Activated CD8-positive, alpha-beta memory T cell treated with anti-CD3 and anti-CD28 coated beads for 1 hour (primary cell): ENCODE measurements at places on chromosomes 4 and X.

DNA sequence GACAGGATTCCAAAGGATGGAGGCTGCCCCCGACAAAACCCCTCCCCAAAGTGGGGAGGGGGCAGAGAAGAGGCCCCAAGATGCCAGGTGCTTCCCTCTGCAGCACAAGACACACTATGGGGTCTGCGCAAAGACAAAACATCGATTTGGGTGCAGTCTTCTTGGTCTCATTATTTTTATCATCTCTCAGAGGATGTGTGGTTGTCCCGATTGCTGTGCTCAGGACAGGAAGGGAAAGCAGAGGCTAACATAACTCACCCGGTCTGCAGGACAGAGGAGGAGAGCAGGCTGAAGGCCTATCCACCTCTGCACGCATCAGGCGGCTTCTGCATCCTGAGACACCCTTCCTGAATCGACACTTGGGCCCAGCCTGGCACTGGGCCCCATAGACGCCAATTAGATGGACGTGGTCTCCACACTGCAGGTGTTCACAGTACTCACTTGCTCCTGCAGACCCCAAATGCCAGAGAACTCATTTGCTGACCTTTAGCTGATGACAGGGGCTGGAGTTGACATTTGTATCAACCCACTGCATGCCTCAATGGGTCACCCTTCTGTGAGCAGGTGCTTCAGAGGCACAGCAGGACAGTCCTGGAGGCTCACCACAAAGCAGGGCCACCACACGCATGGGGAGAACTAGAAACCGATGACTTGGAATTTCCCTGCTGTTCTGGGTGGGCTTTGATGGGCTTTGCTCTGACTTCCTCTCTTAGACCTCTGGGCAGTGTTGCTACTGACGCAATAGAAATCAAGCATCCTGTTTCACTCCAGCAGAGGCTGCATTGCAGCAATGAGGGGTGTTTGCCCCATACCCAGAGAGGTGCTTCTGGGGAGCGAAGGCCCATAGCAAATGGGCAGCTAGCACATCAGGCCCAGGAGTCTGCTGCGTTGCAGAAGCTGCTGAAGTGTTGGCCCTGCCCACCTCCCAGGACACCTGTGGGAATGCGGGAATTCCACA is 96.3 kb upstream of the ENPP6 start:
- no peak for DNase-seq

GRCh38 chrX:76184276-76184675 is 11.4 kb downstream of the PBDC1 start:
- no peak for DNase-seq

DNA sequence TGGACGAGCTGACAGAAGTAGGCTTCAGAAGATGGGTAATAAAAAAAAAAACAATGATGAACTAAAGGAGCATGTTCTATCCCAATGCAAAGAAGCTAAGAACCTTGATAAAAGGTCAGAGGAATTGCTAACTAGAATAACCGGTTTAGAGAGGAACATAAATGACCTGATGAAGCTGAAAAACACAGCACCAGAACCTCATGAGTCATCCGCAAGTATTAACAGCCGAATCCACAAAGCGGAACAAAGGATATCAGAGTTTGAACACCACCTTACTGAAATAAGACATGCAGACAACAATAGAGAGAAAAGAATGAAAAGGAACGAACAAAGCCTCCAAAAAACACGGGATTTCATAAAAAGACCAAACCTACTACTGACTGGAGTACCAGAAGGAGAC is 10.5 kb downstream of the NELFA start:
- no peak for DNase-seq

- no peak for DNase-seq
Observed at GRCh38 chrX:2513121-2513664, 12.4 kb upstream of the DHRSX start.

DNA sequence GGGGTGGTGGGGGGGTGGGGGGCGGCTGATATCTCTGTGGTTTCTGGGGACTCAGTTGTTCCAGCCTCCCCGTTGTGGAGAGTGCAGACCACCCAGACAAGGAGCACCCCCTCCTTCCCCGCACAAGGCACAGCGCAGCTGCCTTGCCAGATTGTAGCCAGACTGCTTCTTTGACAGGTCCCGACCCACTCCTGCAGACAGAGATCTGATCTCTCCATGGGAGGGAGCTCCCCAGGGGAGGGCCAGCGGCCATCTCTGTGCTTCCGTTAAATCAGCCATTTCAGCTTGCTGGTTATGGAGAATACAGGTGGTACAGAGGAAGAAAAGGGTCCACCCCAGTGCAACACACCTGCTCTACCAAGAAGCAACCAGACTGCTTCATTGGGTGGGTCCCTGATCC is 80.8 kb downstream of the FGF16 start:
- no peak for DNase-seq

DNA sequence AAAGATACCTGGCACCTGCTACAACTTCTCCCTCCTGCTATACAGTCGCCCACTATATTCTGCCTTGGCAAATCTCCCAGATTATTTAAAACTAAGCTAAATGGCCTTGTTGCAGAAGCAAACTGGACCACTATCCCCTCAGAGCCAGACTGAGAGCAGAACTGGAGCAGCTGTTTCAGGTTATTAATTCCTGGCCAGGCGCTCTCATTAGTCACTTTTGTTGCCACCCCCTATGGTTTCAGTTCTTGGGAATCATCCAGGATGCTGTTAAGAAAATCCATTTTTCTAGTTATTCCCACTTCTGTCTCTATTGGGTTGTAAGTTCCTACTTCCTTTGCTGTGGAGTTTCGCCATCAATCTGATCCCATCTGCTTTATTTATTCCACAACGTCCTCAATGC is 30.1 kb downstream of the ADGRA3 start:
- no peak for DNase-seq

DNA sequence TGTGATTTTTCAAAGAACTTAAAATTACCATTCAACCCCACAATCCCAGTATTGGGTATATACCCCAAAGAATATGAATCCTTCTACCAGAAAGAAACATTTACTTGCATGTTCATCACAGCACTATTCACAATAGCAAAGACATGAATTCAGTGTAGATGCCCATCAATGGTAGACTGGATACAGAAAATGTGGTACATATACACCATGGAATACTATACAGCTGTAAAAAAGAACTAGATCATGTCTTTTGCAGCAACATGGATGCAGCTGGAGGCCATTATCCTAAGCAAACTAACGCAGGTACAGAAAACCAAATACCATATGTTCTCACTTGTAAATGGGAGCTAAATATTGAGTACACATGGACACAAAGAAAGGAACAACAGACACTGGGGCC is 34.1 kb upstream of the TMPRSS11F start:
- DNase-seq: no peak

GRCh38 chrX:2495595-2495994 is 5.2 kb downstream of the DHRSX start:
- no peak for DNase-seq

- no peak for DNase-seq
Observed at GRCh38 chr4:110902500-110902899, 279.6 kb upstream of the PITX2 start.

GRCh38 chrX:103211012-103211715 is 3.7 kb upstream of the BEX4 start:
- DNase-seq: no peak

GRCh38 chr4:145951931-145952330 is 13.3 kb upstream of the ZNF827 start:
- no peak for DNase-seq

GRCh38 chr4:74109116-74109869 is 10.3 kb upstream of the CXCL2 start:
- DNase-seq: no peak

- no peak for DNase-seq
Observed at GRCh38 chr4:188305690-188306089, 166.4 kb downstream of the TRIML1 start.

- no peak for DNase-seq
Observed at GRCh38 chr4:168540503-168541265, 43.8 kb downstream of the PALLD start.

- DNase-seq: no peak
Observed at GRCh38 chr4:73698217-73698616, 42.2 kb upstream of the CXCL8 start.

GRCh38 chrX:21974011-21974385 is 33.5 kb downstream of the SMS start:
- no peak for DNase-seq

DNA sequence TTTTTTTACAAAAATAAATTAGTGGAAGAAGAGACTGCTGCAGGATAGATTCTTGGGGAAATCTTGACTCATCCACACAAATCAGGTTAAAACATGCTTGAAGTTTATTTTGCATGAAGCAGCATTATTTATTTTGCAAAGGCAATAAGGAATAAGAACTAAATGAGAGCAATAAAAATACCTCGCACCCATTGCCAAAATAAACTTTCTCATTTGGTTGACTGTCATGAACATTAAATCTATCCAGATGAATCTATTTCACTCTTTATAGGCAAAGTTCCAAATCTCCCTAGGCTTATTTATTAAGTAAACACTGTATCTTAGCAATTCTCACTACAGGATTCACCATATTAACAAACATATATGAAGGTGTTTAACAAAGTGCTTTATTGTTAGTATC is 58.9 kb downstream of the HOPX start:
- DNase-seq: no peak

GRCh38 chrX:48648336-48648751 is 35.3 kb upstream of the WAS start:
- no peak for DNase-seq

GRCh38 chrX:44062840-44063239 is 89.7 kb upstream of the NDP start:
- DNase-seq: no peak

- no peak for DNase-seq
Observed at GRCh38 chrX:47815901-47816845, 20.5 kb upstream of the ZNF81 start.

DNA sequence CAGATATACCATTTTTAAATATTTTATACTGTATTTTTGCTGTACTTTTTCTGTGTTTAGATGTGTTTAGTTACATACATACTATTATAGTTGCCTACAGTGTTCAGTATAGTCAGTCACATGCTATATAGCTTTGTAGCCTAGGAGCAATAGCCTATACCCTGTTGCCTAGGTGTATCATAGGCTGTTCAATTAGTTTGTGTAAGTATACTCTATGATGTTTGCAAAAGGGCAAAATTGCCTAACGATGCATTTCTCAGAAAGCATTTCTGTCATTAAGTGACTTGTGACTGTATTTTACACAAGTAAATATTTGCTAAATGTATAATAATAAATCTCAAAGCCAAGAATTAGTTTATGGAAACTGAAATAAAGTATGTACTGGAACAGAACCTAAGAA is 9.5 kb downstream of the ETFDH start:
- no peak for DNase-seq

- no peak for DNase-seq
Observed at GRCh38 chrX:22313766-22314165, 41.1 kb downstream of the CBLL2 start.

GRCh38 chr4:138707746-138708677 is 307.6 kb upstream of the NOCT start:
- no peak for DNase-seq

DNA sequence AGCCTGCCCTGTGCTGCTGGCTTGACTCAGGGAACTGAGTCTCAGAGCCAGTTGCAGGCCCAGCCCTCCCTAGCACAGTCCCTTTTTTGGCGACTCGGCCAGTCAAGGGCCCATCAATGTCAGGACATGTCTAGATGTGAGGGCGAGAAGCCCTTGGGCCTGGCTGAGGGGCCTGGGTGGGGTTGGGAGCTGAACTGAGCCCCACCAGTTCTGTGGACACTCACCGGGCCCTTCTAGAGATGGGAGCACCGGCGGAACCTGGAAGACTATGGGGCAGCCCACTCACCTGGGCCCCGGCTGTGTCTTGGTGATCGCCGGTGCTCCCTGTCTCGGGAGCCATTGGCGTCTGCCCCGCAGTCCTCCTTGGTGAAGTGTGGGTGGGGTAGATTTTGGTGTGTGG is 245.9 kb downstream of the AFAP1 start:
- no peak for DNase-seq

- DNase-seq: no peak
Observed at GRCh38 chr4:138190452-138190858, 51.7 kb downstream of the SLC7A11 start.

DNA sequence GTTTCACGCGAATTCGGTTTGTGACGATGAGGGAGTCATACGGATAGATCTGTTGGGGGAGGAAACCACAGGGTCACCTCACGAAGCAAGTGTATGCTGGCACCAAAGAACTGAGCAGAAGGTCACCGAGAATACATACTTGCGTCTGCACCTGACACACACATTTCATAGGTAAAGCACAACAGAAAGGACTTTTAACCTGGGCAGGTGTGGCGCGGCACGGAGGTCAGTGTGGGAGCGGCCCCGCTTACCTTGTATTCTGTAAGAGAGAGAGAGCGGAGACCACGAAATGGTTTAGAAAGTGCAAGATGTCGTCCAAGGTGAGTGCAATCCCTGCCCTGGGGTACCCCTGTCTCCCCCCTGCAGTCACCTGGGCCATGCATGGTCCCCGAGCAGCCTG is 43.6 kb upstream of the AFAP1 start:
- no peak for DNase-seq

DNA sequence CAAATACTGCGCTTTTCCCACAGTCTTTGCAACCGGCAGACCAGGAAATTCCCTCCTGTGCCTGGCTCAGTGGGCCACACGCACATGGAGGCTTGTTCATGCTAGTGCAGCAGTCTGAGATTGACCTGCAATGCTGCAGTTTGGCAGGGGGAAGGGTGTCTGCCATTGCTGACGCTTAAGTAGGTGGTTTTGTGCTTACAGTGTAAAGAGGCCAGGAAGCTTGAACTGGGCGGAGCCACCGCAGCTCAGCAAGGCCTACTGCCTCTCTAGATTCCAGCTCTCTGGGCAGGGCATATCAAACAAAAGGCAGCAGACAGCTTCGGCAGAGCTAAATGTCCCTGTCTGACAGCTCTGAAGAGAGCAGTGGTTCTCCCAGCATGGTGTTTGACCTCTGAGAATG is 390.5 kb upstream of the TECRL start:
- DNase-seq: no peak

DNA sequence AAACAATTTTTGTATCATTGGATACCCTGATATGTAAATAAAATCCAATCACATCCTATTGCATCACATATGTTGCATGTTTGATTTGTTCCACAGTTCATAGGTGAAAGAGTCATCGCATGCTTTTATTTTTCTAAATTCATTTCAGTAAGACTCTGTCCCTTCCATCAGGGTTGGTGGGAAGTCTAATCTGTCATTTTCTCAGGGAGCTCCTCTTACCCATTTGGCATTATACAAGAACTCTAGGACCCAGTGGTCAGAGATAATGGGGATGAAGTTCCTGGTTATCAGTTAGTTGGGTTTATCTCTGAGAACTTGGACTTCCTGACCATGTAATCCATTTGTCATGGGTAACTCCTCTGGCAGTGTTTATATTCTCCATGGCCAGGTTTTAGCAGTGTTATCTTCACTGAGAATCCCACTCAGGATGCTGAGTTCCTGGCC is 227.1 kb upstream of the JADE1 start:
- no peak for DNase-seq

GRCh38 chr4:14596904-14597303 is 405.4 kb upstream of the CPEB2 start:
- no peak for DNase-seq

DNA sequence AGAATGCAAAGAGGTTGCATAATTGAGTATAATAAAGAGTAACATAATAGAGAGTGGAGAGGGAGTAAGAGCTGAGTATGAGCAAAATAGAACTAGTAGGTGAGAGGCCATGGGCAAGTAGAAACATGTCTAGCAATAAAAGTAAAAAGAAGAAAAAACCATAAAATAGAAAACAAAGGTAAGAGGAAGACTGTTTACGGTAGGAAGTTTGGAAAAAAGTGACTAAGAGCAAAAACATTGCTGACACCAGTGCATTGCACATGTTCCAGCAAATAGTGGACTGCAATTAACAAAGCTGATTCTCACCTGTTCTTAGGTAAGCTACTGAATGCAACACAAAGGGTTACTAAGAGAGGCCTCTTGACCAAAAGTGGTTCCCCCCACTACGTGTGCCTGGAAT is 202.9 kb downstream of the TEX13A start:
- DNase-seq: no peak
